NCI-H226 (cell line): ENCODE measurements at places on chromosomes 4 and X.

- no peak for DNase-seq
These were observed 12.2 kb downstream of the ASMTL start for GRCh38 chrX:1440506-1440905.

GRCh38 chr4:97942137-97942536, 201.1 kb downstream of the STPG2 start:
- peak; percentile 32 for DNase-seq

- peak; percentile 48 for DNase-seq
These were observed 5.5 kb upstream of the WFS1 start for GRCh38 chr4:6264225-6264540.

DNA sequence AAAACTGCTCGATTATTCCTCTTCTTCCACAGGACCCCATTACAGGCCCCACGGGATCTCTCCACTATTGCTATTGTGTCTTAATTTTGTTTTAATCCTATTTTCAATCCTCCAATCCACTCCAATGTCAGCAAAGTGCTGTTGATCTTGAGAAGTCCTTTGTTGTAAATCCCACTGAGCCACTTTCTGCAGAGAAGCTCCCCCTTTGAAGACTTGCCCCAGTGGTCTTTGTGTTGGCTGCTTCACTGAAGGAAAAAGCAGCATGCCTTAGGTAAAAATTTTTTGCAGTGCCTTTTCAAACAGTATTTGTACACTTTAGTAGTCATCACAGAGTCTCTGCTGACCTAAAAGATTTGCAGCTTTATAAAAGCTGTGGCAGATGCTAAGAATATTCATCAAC, 252.0 kb upstream of the SLC7A11 start:
- no peak for DNase-seq

GRCh38 chr4:163680386-163681098, 186.1 kb downstream of the TMA16 start:
- no peak for DNase-seq
